ENCODE measurements at places on chromosomes 1 and 21. TPM values are rescaled to one million over a fixed set of nuclear protein-coding genes. Genes with fewer than 3 reads are reported as not detected.

Gene KDF1
- total RNA-seq: not detected

Gene PWP2
- 8.2 TPM for total RNA-seq

Gene LCE6A
- not detected for total RNA-seq

Gene ALG6
- 13.8 TPM for total RNA-seq

Gene BSND
- not detected for total RNA-seq

Gene DNALI1
- 0.51 TPM for total RNA-seq

Gene LCE1D
- not detected for total RNA-seq

Gene TTF2
- 14.3 TPM for total RNA-seq

Gene TOR1AIP2
- total RNA-seq: 114 TPM

Gene HHIPL2
- total RNA-seq: not detected

Gene TEDDM1
- total RNA-seq: not detected

Gene SPRR5
- total RNA-seq: not detected

Gene EGLN1
- 125 TPM for total RNA-seq

Gene KIAA0040
- total RNA-seq: 25.7 TPM

Gene ST6GALNAC5
- not detected for total RNA-seq

Gene CLEC20A
- 0.09 TPM for total RNA-seq

Gene NPR1
- 56.5 TPM for total RNA-seq

Gene LAD1
- 0.09 TPM for total RNA-seq

Gene IRF6
- total RNA-seq: 2.4 TPM

Gene COL6A2
- total RNA-seq: 17.5 TPM

Gene NLRP3
- total RNA-seq: not detected

Gene RHBG
- not detected for total RNA-seq

Gene SPATA21
- under 0.01 TPM for total RNA-seq

Gene S100A12
- total RNA-seq: not detected

Gene TPM3
- total RNA-seq: 1,476 TPM

Gene LPAR3
- 0.17 TPM for total RNA-seq

Gene S100A7A
- not detected for total RNA-seq

Gene TAL1
- total RNA-seq: 84.5 TPM

Gene TEX38
- not detected for total RNA-seq

Gene SYCP1
- not detected for total RNA-seq

Gene OR2T29
- total RNA-seq: not detected

Gene TMEM50A
- total RNA-seq: 171 TPM

Gene SLC30A10
- not detected for total RNA-seq

Gene BTBD8
- 6.1 TPM for total RNA-seq

Gene LRRC38
- total RNA-seq: 0.09 TPM

Gene PRR9
- not detected for total RNA-seq

Gene CBR3
- 5.8 TPM for total RNA-seq

Gene RPTN
- not detected for total RNA-seq

Gene LAMC1
- total RNA-seq: 802 TPM

Gene CLDN17
- total RNA-seq: not detected

Gene LIN28A
- not detected for total RNA-seq

Gene DUSP12
- 41.0 TPM for total RNA-seq

Gene APOBEC4
- not detected for total RNA-seq

Gene CHODL
- not detected for total RNA-seq

Gene SLC45A1
- total RNA-seq: 1.7 TPM

Gene OR2T35
- not detected for total RNA-seq

Data from dermis blood vessel endothelial cell (primary cell).